ENCODE measurements at places on chromosomes 5 and 9.

DNA sequence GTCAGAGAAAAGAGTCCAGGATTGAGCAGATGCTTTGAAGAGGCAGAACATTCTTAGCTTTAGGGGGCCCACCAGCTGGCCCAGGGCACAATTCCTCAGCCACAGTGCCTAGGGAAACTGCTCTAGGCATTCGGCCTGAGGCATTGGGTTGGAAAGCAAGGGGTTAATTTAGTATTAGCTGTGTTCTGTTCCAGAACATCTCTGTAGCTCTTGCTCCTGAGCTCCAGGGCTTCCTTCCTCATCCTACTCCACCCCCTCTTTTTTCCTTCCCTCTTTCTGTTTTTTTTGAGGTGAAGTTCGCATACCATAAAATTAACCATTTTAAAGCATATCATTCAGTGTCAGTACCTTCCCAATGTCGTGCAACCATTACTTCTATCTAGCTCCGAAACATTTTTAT, 74.5 kb upstream of the PANK3 start:
- DNase-seq: no peak

DNA sequence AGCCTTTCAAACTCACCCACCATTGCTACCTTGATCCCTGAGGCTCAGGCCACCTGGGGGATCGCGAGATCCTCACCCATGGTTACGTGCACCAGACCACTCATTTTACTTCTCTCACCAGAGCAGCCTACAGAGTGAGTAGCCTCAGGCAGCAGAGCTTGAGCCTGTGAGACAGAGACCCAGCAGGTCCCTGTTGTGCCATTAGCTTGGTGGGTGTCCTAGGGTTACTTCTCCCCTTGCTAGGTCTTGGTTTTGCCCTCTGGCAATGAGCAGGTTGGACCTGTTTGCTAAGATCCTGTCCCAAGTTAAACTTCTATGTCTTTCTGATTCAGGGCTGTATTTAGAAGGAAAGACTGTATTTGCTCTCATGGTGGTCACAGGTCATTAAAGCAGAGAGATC, 21.8 kb downstream of the WHRN start:
- DNase-seq: no peak

GRCh38 chr9:33637881-33638280, 113.8 kb downstream of the ANKRD18B start:
- no peak for DNase-seq

GRCh38 chr5:127290019-127290945, at the start of gene MEGF10:
Gene MEGF10 (plus strand): TSS chr5:127290796. CDS start chr5:127331309, 40,513 bp downstream.
- no peak for DNase-seq

Data from glomerular endothelial cell (primary cell).